SHP77 treated with DMSO at 0.1 percent for 48 hours (cell line): ENCODE measurements at places on chromosomes 12 and 14.

DNA sequence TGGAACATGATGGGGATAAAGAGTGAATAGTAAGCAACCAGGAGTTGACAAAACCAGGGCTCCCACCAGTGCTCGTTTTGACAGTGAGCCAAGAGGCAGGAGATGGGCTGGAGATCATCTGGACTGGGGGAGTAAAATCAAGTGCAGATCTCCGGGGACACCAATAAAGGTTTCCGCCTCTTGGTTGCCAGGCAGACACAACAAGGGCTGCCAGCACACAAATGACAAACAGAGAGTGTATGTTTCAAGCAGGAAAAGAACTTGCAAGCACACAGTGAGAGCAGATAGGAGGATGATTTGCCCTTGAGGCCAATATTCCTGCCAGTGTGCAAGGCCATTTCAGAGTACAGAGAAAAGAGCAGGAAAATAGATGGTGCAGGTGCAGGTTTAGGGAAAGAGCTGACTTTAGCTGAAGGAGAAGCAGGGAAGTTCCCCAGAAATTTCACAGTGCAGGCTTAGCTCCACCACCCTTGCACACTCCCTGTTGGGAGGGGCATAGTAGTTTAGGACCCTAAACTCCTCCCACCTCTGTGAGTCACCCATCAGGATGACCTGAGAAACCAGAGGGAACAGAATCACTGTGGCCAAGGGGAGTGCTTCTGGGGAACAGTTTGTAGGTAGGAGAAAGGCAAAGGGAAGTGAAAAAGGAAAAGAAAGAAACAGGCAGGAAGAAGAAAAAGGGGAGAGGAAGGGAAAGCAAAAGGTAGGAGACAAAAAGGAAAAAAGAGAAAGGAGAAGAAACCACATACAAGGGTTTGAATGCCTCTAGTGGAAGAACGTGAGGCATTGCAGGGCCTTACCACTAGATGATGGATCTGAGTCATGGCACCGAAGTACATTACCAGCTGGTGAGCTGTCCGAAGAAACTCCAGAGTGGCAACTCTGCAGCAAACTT, 404.4 kb downstream of the SLC6A15 start:
- DNase-seq: peak; percentile 68

DNA sequence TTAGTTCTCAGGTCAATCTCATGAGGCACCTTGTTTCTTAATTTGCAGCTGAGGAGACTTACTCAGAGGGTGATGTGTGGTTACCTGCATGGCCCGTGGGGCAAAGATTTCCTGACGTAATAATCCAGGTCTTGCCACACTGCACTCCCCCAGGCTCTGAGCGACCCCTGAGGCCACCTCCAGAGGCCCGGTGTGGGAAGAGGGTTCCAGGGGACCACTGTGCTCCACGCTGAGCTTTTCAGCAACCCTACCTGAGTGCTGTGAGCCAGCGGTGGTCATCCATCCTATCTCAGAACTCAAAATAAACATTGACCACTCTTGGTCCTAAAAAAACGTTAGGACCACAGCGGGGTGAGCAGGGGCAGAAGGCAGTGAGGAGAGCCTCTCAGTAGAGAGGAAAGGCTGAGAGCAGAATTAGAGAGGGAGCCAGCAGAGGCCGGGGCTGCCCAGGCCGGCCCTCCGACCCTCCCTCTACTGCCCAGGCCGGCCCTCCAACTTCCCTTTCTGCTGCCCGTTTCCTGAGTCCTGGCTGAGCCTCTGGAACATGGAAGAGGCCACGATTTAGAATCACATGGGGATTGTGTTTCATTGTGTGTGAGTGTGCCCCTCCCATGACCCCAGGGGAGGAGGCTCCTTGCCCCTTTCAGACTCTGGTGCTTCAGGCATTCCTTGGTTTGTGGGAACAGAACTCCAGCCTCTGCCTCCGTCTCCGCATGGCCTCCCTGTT, 188.2 kb upstream of the DIO3 start:
- no peak for DNase-seq

- DNase-seq: no peak
These were observed 19.1 kb downstream of the ANKRD9 start for GRCh38 chr14:102490456-102490855.

DNA sequence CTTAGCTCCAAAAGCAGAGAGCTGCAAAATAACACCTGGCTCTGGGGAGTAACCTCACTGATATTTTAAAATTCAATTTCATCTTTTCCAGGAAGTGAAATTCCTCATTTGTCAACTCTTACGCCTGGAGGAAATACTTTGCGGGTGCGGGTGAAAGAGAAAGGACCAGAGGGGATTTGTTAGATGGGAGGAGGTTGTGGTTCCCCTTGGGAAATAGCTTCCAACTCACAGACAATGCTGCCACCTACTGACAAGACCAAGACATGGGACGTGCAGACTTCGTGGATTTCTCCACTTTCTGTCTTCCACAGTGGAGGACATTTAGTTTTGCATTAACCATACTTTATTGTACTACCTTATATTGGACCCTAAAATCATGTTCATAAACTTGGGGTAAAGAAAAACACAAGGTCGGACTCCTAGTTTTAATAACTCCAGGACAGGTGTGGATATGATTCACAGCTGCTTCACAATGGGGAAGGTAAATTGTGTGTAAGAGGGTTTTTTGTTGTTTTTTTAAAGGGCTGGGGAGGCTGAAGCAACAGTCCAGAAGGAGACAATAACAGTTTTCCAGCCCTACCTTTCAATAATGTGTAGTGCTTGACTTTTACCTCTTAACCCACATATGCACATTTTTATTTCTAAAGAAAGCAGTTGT, 10.8 kb downstream of the FBXL14 start:
- DNase-seq: peak; percentile 22

GRCh38 chr14:96349286-96350075, 13.7 kb downstream of the ATG2B start:
- DNase-seq: no peak

- no peak for DNase-seq
These were observed 20.3 kb upstream of the DHRS4 start for GRCh38 chr14:23933108-23933741.

- no peak for DNase-seq
These were observed at the start of gene ABHD12B for GRCh38 chr14:50871914-50872732. Gene ABHD12B, plus strand, starts transcription at chr14:50872053. Its CDS starts 122 bp downstream, at chr14:50872175.

GRCh38 chr14:71331403-71331802, 424.1 kb downstream of the PCNX1 start:
- no peak for DNase-seq

DNA sequence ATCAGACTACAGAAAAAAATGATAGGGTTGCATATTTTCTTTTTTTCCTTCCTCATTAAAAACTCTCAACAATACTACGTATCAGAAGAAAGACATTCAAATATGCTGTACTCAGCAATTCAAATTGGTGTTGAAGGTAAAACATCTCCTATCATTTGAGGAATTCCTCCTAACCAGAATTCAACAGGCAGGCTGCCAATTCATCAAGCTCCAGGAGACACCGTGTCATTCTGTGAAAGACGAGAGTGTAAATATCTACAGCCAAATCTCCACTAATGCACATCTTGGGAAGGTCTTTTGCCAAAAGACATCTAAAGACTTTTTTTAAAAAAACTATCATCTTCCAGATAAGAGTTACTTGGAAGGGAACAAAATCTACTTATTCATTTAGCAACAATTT, 26.6 kb downstream of the NT5DC3 start:
- DNase-seq: no peak

- DNase-seq: no peak
These were observed 15.1 kb upstream of the GPATCH2L start for GRCh38 chr14:76136476-76137110.

GRCh38 chr14:41806366-41806975, 199.8 kb downstream of the LRFN5 start:
- DNase-seq: no peak

DNA sequence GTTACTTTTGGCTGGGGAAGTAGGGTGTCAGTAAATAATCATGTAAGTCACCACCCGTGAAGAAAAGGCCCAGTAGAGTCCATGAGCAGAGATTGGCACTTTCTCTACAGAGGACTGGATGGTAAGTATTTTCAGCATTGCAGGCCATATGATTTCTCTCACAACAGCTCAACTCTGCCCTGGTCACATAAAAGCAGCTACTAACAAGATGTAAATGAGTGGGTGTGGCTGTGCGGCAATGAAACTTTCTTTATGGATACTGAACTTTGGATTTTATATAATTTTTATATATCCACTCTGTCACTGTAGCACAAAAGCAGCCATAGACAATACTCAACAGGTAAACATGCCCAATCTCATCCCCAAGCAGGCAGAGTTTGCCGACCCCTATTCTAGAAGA, 343.6 kb downstream of the GLT1D1 start:
- no peak for DNase-seq

- DNase-seq: no peak
These were observed 52.6 kb downstream of the CALM1 start for GRCh38 chr14:90449411-90449810.

DNA sequence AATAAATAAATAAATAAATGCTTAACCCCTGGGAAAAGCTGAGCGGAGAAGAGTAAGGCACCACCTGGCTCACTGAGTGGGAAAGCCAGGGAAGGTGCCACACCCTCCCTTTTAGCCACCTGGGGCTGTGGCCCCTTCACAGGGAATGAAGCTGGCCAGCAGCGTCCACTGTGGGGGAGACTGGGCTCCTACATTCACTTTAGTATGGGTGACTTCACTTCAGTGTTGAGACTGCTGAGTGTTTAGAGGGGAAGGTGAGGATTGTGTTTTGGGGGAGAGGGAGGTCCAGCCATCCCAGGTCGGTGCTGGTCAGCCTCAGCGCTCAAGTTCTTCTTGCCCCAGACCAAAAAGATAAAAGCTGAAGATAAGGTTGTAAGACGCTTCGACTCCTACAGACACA, 1.6 kb downstream of the NAB2 start:
- no peak for DNase-seq

DNA sequence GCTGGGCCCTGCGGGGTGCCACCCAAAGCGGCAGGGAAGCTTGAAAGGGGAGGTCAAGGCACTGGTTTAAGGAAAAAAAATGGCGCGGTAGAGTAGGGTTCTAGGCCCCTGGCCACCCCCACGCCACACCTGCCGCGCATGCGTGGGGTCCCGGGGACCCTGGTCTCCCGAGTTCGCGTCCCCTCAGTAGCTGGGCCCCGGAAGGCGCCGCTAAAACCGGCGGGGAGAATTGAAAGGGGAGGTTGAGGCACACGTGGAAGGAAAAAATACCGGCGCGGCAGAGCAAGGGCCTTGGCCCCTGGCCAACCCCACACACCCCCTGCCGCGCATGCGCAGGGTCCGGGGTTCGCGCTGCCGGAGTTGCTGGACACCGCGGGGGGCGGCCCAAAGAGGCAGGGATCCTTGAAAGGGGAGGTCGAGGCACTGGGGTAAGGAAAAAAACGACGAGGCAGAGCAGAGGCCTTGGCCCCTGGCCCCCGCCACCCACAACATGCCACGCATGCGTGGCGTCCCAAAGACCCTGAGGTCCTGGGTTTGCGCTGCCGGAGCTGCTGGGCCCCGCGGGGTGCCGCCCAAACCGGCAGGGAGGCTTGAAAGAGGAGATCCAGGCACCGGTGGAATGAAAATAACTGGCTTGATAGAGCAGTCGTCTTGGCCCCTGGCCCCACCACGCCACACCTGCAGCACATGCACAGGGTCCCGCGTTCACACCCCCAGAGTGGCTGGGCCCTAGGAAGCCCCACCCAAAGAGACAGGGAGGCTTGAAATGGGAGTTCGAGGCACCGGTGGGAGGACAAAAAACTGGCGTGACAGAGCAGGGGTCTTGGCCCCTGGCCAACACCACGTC, 314.5 kb downstream of the ALG10 start:
- no peak for DNase-seq

- peak; percentile 16 for DNase-seq
These were observed 24.7 kb upstream of the MAP1LC3B2 start for GRCh38 chr12:116534311-116535121.

DNA sequence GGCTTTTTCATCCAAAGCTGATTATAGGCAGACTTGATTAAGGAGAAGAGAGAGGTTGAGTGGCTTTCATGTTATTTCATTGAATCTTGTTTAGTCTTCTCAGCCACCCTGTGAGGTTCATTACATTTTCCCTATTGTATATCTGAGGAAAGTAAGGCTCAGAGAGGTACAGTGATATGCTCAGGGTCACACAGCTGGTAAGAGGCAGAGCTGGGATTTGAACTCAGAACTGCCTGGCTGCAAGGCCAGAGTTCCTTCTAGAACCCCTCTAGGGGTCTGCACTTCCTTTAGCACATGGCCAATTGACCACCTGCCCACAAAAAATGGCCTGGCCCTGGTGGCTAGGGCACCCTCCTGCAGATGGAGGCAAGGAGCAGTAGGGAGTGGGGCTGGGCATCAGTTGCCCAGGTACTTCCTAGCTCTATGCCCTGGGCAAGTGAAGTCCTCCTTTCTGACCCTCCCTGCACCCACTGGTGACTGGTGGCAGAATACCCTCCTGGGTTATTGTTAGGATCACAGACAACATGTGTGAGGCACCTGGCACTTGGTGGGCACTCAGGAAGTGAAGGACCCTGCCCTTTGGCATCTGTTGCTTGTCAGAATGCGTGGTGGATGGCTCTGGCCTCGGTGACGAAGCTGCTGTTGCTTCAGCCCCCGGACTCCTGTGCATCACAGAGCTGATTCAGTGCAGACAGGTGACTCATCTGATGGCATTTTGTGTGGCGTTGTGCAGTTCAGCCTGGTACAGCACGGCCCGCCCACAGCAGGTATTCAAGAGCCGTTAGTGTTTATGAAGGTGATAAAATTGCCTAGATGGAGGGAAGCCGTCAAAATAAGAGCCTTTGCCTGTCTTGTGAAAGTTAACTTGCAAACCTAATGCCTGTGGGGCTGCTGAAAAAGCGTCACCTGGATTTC, 115.8 kb downstream of the SLC25A47 start:
- DNase-seq: no peak

- DNase-seq: no peak
These were observed 27.8 kb downstream of the HSPB8 start for GRCh38 chr12:119206348-119207062.

DNA sequence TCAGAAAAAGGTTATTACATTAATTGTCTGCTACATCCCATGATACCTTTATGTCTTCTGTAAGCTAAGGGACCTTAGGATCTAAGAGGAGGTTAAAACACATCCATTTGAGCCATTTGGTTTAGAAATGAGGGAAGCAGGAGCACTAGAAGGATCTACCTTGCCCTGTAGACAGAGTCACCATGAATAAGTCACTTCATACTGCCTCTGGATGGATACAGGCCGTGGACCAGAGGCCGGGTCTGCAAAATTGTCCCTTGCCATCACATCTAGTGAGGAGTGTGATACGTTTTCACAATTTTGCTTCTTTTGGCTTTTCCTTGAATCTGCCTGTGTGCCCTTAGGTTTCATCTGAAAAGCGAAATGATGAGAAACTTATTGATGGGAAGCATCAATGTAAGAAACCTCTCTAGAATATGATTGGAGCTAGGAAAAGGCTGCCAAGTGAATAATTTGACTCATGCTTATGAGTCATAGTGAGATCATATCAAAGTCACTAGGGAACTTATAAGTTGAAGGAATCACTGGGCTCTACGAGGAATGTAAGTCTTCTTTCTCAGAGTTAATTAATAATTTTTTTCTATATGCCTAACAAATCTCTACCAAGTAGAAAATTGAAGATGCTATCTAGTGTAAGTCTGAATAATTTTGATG, 10.8 kb downstream of the GLRX5 start:
- no peak for DNase-seq

- DNase-seq: no peak
These were observed 21.1 kb upstream of the LRTM2 start for GRCh38 chr12:1799051-1799881.

- no peak for DNase-seq
These were observed 352.8 kb downstream of the APAF1 start for GRCh38 chr12:98997899-98998298.
